ENCODE measurements at places on chromosomes 1 and 21.

- no peak for DNase-seq
Measured at GRCh38 chr1:34500451-34500850, 254.4 kb upstream of the GJB5 start.

DNA sequence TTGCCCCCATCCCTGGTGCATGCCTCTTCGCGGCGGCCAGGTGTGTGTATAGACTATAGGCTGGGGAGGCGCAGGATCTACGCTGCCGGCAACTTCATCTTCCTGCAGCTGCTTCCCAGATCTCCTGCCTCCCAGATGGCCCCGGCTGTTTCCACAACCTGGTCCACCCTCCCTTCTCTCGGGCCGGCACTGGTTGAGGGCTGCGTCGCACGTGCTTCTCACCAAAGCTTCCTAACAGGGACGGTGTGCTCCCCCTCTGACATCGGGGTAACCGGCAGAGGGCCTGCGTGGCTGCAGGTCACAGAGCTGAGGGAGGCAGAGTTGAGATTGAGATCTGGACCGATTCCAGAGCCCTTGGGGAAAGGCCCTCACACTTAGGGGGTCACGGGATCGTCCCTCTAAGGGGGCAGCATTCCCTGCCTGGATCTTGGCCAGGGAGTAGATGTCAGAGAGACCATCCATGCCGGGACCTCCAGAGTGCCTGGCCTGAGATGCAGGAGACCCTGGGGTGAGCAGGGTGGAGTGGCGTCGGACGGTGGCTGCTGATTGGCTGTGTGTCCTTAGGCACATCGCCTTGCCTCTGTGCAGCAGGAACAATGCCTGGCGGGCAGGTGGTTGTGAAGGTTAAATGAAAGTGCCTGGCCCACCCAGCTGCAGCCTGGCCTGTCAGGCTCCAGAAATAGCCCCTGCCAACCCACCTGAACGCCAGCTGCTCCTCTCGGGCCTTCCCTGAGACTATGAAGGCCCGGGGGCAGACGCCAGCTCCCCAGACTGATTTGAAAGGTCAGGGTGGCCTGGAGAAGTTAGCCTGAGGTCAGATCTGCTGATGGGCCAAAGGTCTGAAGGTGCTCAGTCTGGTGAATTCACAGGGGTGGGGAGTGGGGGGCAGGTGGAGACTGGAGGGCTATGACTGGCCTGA lies 6.1 kb upstream of the MASP2 start:
- no peak for DNase-seq

DNA sequence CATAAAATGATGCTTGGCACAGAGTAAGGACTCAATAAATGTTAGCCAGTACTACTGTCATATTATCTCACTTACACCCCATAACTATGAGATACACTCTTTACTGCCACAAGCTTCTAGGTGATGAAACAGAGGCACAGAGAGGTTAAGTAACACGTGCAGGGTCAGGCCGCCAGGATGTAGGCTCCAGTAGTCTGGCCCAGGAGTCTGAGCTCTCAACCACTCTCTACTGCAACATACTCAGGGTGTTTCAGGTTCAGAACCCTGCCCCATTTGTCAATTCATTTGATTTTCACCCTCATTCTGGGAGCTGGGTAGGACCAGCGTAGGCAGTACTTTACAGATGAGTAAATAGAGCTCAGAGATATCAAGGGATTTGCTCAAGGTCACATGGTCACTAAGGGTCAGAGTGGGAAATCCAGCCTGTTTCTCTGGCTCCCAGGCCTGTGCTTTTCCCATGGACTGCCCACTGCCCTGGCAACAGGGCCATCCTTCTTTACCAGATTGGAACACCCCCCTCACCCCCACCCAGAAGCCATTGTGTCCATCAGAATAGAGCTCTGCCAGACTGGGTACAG lies 21.2 kb downstream of the IQGAP3 start:
- DNase-seq, result no peak

- no peak for DNase-seq
Measured at GRCh38 chr1:19084206-19084738, 125.8 kb downstream of the UBR4 start.

GRCh38 chr1:157678721-157679120 lies 21.8 kb downstream of the FCRL3 start:
- no peak for DNase-seq

DNA sequence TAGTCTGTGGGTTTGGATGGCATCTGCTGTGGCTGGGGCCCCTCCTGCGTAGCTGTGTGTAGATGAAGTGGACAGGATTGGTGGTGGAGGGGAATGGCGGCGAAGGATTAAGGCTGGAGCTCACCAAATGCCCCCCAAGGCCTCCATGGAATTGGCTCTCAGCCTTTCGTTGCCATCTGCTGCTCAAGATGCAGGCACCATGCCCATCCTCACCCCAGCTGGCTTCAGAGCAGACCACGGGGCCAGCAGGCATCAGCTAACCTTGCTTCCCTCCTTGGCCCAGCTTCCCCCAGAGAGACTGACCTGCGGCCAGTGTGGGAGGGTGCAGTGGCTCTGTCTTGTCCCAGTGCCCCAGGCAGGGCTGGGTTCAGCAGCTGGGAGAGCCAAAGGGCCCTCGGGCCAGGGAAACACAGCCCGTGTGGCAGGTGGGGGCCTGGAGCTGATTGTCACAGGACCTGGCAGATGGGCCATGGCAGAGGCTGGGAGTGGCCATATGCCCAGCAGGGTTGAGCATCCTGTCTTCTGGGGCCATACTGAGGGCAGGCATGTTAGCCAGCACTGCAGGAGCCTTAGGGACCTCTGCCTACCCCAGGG lies 66.8 kb upstream of the ACTL8 start:
- no peak for DNase-seq

DNA sequence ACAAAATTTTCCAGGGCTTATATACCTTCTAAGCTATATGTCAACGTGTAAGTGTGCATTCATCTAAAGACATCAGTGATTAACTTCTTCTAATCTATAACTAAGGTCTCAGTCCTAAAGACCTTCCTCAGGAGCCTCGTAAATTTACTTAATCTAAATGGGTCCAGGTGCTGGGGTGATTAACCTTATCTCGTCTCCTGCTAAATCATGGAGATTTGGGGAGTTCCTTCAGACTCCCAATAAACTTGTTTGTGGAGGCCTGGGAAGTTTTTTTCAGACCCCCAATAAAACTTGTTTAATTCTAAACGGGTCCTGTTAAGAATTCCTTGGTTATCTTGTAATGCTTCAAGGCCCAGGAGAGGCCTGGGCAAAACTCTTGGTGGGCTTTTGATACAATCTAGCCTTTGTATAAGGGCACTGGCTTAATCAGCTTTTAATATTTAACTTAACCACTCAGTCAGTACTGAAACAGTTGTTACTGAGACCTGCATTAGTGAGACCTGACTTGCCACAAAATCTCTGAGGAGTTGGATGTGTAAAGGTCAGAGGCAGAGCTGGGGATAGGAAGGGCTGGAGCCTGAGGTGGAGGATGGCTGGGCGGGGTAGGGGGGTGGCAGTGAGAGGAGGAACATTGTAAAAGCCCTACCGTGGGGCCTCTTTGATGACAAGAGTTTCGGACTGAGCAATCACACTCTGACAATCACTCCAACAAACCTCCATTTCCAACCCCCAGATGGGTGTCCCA lies 6.2 kb upstream of the HMGCS2 start:
- no peak for DNase-seq

GRCh38 chr1:183234660-183235476 lies 48.8 kb downstream of the LAMC2 start:
- no peak for DNase-seq

DNA sequence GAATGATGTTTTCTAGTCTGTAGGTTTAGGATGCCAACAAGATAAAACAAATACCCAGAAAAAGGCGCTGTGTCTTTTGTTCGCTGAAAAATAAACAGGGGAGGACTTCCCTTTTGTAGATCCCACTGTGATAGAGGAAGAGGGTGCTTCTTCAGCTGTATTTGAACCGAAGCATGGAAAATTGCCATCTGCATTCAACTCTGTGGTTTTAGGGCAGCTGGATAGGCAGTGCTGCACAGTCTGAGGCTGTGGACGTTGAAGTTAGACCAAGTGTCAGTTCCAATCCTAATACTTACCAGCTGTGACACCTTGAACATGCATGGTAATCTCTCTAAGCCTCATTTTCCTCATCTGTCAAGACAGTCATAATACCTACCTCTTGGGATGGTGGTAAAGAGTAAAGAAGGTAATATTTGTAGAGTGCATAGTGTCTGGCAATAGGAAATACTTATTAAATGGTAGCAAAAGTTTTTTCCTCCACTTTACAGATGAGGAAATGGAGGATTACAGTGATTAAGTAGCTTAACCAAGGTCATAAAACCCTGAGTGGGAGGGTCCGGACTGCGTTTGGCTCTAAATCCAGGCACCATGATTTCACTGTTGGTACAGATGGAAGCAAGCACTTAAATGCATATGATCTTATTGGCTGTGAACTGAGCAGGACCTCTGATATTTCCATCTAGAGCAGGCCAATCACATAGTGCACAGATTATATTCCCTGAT lies 48.5 kb downstream of the UTP25 start:
- no peak for DNase-seq

DNA sequence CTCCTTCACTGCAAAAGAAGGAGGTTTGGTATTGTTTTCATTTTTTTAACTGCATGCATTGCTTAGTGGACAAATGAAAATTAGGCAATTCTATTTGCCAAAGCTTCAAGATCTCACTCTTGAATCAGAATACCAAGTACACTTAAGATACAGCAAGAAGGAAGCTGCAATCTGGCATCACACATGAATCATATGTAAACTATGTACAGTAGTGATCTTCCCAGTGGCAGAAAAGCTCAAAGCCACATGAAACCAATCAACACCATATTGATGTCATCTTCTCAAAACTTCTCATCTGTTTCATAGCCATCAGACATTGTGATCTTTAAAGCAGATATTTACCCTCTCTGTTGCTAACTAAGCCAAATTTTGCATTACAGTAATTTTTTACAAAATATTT lies 550.1 kb downstream of the LTN1 start:
- DNase-seq, result no peak

GRCh38 chr1:199616947-199617346 lies 410.6 kb upstream of the NR5A2 start:
- DNase-seq, result no peak

DNA sequence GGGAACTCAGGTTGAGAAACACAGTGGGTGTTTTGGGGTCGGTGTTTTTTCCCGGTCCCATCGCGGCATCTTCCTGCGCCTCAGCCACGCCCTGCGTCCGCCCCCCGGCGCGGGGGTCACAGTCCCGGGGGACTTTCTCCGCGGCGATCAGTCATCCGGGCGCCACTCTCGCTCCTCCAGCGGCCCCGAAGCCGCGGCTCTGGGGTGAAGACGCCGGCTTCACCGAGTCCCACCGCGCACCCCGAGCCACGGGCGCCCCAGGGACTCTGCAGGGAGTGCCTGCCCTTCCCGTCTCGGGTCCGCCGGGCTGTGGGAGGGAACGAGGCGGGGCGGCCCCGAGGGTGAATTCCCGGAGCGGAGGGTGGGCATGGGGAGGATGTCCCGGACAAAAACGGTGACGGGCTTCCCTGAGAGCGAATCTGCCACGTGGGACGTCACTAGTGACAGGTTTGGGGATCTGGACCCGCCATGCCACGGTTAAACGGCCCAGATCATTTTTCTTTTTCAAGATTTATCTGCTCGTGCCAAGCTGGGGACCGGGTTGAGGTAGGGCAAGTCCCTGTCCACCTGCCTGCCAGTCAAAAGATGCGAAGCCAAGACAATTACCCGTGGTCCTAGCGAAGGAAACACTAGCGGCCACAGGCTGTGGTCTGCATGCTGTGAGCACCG lies 717 bp upstream of the BATF3 start:
- no peak for DNase-seq

DNA sequence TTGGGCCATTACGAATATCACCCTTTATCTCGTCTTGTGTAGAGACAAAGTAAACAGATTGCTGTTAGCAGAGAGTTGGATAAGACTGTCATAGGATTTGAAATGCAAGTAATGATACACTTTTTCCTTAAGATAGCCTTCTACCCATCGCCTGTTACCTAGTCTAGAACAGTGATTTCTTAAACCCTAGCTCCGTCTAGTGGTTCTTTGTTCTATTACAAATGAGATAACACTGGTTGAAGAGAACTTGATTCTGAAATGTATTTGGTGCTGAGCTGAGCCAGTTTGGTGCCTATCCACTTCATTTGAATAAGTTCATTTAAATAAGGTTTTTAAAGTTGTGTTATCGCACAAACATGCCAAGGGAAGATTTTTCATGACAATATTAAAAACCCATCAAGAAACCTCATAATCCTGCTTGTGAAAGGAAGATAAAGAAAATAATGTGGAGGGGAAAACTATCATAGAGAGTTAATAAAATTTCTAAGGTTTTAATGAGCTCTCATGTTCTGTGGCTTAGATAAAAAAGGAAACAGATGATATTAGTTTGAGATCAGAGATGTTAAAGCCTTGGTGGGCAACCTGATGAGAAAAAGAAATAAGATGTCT lies 1.5 kb upstream of the KCNH1 start:
- DNase-seq, result no peak

DNA sequence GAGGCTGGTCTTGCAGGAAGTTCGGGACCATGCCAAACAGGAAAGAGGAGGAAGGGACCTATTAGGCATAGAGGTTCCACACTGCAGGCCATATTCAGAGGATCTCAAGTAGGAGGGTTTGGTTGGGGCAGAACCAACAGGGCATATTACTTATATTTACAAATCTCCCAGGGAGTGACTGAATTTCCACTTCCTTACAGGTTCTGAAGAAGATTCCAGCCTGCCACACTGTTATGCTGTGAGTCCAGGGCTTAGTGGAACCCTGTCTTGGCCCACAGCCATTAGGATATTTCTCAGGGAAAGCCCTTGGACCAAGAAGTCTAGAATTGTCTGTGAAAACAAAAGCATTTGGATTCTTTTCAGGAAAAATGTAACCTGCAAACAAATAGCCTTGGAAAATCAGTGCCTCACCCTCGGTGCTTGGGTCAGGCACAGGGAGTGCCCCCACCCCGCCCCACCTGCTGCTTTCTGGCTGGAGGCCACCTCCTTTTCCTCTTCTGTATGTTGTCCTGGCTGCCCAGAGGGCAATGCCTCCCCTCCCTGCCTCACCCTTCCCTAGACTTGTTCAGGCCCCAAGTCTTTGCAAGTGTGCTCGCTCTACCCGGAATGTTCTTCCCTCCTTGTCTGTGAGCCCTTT lies 41.0 kb upstream of the JUN start:
- no peak for DNase-seq

DNA sequence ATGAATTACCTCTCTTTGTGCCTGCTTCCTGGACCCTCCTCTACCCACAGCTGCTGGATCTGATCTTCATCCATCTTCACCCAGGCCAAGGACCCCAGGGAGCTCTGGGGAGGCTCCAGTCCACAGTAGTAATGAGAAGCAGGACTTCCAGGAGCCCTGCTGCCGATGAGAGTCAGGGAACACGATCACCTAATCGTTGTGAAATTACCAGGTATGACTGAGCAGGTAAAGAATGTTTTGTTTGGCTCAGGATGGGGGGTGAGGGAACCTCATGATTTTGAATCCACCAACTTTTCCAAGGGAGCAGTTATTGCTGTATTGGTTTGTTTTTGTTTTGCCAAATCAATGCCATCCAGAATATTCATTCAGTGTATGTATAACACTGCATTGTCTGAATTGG lies 454.0 kb downstream of the PLPP3 start:
- no peak for DNase-seq

GRCh38 chr1:161949548-161949947 lies 74.1 kb downstream of the OLFML2B start:
- DNase-seq, result no peak

Data from hematopoietic multipotent progenitor cell treated with erythropoietin and hydrocortisone succinate and interleukin-3 and kit ligand, for 15 days (in vitro differentiated cells).